ENCODE measurements at places on chromosomes 16 and 17. TPM values are rescaled to one million over a fixed set of nuclear protein-coding genes. Genes with fewer than 3 reads are reported as not detected.
A peak's percentile ranks its signal among the peaks of the same experiment; 100 is the strongest.

The PPL gene
- total RNA-seq = 4.7 TPM

The ZG16 gene
- total RNA-seq = not detected

The AURKB gene
- 17.3 TPM for total RNA-seq

The HBQ1 gene
- total RNA-seq = 1.5 TPM

The ARHGAP44 gene
- total RNA-seq = 17.5 TPM

The CD300C gene
- total RNA-seq = not detected

The SECTM1 gene
- total RNA-seq = 0.29 TPM

The TMC7 gene
- 2.5 TPM for total RNA-seq

The KCNH4 gene
- total RNA-seq = 0.71 TPM

DNA sequence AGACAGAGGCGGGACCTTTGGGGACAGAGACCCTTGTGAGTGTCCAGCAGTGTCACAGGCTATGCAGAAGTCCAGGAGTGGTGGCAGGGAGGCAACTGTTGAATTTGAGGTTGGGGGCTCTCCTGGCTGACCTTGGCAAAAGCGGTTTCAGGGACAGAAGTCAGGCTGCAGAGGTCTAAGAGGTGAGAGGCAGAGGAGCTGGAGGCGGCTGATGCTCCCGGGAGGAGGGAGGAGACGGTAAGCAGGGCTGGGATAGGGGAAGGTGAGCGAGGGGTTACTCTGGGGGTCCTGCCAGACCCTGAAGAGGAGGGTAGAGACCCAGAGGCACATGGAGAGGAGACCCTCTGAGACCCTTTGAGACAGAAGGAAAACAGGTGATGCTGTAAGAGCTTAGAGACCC lies 5.2 kb downstream of the EPOP start:
- H3K36me3 ChIP-seq = no peaks in the 10 kb centered on the region
- peaks cover 2% of the 10 kb centered on the region for H3K4me1 ChIP-seq
- DNase-seq = no peak
- H3K27ac ChIP-seq = no peak overlapping the region

DNA sequence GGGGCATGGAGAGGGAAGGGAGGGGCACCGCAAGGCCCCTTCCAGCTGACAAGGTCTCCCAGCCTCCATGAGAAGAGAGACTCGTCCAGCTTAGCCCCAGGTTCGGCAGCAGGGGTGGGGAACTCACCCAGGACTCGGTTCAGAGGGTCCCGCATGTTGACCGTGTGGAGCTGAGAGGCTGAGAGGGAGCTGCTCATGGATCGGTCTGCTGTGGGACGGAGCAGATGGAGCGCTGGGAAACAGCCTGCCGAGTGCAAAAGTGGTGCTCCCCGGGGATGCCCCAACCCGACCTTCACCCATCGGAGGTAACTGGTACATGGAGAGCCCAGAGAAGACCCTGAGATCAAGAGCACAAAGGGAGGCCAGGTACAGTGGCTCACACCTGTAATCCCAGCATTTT lies 4.9 kb downstream of the CSF3 start:
- H3K36me3 ChIP-seq = no peaks in the 10 kb centered on the region
- peak overlapping the region; percentile 33 for H3K27ac ChIP-seq
- peaks cover 17% of the 10 kb centered on the region for H3K4me1 ChIP-seq
- DNase-seq = no peak

GRCh38 chr17:75512926-75513640 lies 2.3 kb downstream of the CASKIN2 start:
- H3K4me3 ChIP-seq = peak overlapping the region; percentile 46
- no peak overlapping the region for H3K27ac ChIP-seq
- peaks cover 3% of the 10 kb centered on the region for H3K27me3 ChIP-seq

- peaks cover 2% of the 10 kb centered on the region for H3K27me3 ChIP-seq
- peak; percentile 69 for DNase-seq
- no peaks in the 10 kb centered on the region for H3K4me1 ChIP-seq
- no peak overlapping the region for H3K4me3 ChIP-seq
These were observed 831 bp upstream of the RCVRN start for GRCh38 chr17:9905902-9906301.

GRCh38 chr16:84310642-84311041 lies 16.0 kb downstream of the WFDC1 start:
- peaks cover 22% of the 10 kb centered on the region for H3K4me1 ChIP-seq
- peaks cover 14% of the 10 kb centered on the region for H3K27me3 ChIP-seq
- H3K4me3 ChIP-seq = no peak overlapping the region
- H3K36me3 ChIP-seq = no peaks in the 10 kb centered on the region

DNA sequence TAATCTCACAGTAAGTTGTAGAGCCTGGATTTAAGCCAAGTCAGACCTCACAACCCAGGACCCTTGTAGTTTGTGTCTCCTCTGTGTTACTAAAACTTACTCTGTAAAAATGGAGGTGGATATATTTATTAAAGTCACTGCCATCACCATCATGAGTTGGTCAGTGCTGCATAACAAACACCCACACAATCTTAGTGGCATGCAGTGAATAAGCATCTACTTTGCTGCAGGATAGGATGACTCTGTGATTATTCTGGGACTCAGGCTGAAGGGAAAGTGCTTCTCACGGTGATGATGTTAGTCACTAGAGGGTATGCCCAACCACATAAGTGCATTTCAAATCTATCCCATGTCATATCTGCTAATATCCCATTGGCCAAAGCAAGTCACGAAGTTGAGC lies 398.7 kb downstream of the XYLT1 start:
- H3K27me3 ChIP-seq = peaks cover 5% of the 10 kb centered on the region
- H3K4me3 ChIP-seq = no peak overlapping the region
- DNase-seq = no peak
- no peaks in the 10 kb centered on the region for H3K36me3 ChIP-seq
- no peaks in the 10 kb centered on the region for H3K4me1 ChIP-seq
- no peak overlapping the region for H3K27ac ChIP-seq

DNA sequence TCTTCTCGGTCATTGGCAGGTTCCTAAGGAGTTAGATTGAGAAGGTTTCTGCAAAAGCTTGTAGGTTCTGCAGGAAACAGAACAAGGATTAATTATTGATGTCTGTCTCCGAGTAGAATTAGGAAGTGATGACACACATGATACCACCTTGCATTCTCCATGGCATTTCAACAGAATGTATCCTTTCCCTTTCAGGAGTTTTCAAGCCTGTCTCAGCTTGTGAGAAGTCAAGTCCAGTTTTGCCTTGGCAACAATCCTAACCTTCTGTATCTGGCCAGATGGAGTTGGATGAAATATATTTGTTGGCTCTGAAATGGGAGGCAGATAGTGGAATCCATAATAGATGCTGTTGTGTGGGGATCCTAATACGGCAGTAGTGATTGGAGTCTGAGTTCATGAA lies 235.5 kb downstream of the SHISA9 start:
- H3K27me3 ChIP-seq = no peaks in the 10 kb centered on the region
- peaks cover 4% of the 10 kb centered on the region for H3K4me1 ChIP-seq
- no peak for DNase-seq

DNA sequence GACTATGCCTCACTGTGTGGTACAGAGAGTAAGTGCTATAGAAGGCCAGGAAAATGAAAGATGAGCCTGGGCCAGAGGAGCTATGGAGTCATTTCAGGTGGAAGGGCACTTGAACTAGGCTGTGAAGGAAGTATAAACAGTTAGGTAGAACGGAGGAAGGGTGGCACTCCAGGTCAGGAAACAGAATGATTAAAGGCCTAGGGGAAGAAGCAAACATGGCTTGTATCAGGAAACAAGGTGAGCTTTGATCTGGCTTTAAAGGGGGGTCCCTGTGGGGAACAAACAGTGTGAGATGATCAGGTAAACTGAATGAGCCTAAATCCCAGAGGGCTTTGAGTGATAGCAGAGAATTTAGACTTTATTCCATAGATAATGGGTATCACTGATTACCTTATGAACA lies 16.9 kb downstream of the MAP3K3 start:
- DNase-seq = no peak
- H3K27ac ChIP-seq = no peak overlapping the region
- H3K4me3 ChIP-seq = no peak overlapping the region
- peaks cover 2% of the 10 kb centered on the region for H3K27me3 ChIP-seq
- H3K36me3 ChIP-seq = no peaks in the 10 kb centered on the region

GRCh38 chr17:76491271-76492122 lies 9.7 kb downstream of the RHBDF2 start:
- H3K27me3 ChIP-seq = peaks cover 2% of the 10 kb centered on the region
- H3K27ac ChIP-seq = no peak overlapping the region
- peaks cover 9% of the 10 kb centered on the region for H3K4me1 ChIP-seq
- no peak for DNase-seq
- no peaks in the 10 kb centered on the region for H3K36me3 ChIP-seq

DNA sequence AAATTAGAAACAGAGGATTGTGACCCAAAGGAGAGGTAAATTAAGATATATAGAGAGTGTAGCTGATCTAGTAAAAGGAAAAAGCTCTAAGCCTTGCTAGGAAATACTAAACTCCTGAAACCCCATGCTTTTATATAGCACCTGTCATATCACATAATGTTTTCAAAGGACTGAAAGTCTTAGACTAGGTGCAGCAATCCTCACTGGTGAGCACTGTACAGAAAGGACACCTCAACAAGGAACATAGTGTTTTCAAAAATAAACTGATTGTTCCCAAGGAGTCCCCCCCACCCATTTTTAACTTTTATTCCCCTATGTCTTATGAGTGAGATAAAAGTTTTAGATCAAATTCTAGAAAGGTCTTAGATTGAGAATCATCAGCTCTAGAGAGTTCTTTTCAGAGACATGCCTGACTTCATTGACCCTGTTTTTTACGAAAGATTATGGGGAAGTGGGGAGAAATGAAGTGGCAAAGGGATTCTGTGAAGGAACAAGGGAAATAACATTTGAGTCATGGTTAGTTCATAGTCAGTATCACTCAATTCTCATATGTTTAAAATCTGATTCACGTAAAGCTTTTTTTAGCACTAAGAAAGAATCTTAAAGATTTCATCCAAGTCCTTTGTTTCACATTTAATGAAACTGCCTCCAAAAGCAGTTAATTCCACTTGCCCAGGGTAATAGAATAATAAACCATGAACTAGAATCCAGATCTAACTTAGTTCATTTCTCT lies 166.4 kb downstream of the CYB561 start:
- H3K27me3 ChIP-seq = peaks cover 2% of the 10 kb centered on the region
- DNase-seq = no peak
- no peaks in the 10 kb centered on the region for H3K4me1 ChIP-seq
- H3K4me3 ChIP-seq = no peak overlapping the region
- H3K27ac ChIP-seq = no peak overlapping the region

DNA sequence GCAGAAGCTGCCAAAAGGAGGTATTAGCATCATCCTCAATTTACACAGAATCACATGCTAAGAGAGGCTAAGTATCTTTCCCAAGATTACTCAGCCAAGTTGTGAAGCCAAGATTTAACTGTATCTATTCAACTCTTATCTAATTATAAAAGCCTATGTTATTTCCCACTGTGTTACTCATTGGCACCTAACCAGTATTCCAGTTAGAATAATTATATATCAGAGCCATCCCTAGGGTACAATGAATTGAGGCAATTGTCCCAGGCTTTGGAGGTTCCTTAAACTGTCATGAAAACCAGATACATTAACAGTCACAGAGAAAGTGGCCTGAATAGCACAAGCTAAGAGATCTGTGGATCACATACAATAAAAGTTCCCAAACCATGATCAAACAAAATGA lies 10.9 kb upstream of the AMFR start:
- no peaks in the 10 kb centered on the region for H3K36me3 ChIP-seq
- no peaks in the 10 kb centered on the region for H3K27me3 ChIP-seq
- no peak overlapping the region for H3K27ac ChIP-seq
- no peaks in the 10 kb centered on the region for H3K4me1 ChIP-seq

DNA sequence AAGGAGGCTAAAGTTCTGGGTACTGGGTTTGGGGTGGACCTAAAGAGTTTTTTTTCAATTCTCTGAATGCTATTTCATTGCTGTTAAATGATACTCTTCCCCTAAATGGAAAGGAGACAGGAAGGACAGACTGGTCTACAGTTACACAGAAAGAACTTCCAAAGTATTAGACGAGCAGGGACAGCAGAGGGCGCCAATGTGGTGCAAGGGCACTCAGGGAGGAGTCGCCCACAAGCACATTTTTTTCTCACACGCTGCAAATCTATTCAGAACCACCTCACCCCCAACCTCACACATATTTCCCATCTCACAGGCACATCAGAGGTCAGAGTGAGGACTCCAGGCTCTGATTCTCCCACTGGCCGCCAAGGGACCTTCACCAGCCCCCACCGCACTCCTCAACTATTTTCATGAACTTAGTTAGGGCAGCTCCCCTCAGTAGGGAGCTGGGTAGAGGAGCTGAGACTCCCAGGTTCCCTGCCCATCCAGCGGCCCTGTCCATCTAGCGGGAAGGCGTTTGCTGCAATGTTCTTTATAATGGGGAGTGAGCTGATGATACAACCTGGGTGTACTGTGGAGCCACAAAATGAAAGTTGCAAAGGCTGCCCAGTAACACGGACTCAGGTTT lies 6.8 kb upstream of the CA4 start:
- H3K36me3 ChIP-seq = peaks cover 4% of the 10 kb centered on the region
- peaks cover 25% of the 10 kb centered on the region for H3K4me1 ChIP-seq
- H3K27me3 ChIP-seq = peaks cover 30% of the 10 kb centered on the region
- H3K27ac ChIP-seq = peak overlapping the region; percentile 62
- H3K4me3 ChIP-seq = peak overlapping the region; percentile 83
- peak; percentile 90 for DNase-seq

GRCh38 chr16:81554979-81555378 lies 110.4 kb downstream of the CMIP start:
- no peak overlapping the region for H3K4me3 ChIP-seq
- H3K27ac ChIP-seq = peak overlapping the region; percentile 44
- peaks cover 36% of the 10 kb centered on the region for H3K4me1 ChIP-seq
- no peaks in the 10 kb centered on the region for H3K36me3 ChIP-seq
- peaks cover 13% of the 10 kb centered on the region for H3K27me3 ChIP-seq

DNA sequence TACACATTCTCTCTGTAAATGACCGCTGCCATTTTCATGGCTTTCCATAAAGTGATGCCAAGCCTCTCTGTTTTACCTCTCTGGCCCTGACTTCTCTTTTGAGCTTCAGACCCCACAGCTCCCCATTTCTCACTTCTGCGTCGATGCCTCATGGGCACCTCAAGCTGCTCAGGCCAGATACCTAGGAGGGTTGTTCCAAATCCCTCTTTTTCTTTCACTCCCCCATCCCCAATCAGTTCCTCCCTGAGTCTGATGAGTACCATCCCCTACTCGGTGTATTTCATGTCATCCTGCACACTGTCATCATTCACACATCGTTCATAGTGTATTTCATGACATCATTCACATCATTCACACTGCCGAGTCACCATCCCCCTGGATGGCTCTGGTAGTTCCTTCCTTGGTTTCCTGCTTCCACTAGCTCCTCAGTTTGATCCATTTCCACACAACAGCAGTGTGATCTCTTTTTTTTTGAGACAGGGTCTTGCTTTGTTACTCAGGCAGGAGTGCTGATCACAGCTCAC lies 43.1 kb downstream of the NTN1 start:
- peaks cover 6% of the 10 kb centered on the region for H3K4me1 ChIP-seq
- H3K36me3 ChIP-seq = peaks cover 14% of the 10 kb centered on the region
- H3K4me3 ChIP-seq = no peak overlapping the region

GRCh38 chr16:28891964-28892890 lies 13.9 kb downstream of the ATP2A1 start:
- H3K4me3 ChIP-seq = no peak overlapping the region
- peak overlapping the region; percentile 33 for H3K27ac ChIP-seq
- H3K36me3 ChIP-seq = no peaks in the 10 kb centered on the region
- no peaks in the 10 kb centered on the region for H3K27me3 ChIP-seq

Data from glutamatergic neuron (in vitro differentiated cells).